Left ventricle myocardium inferior (tissue), 1 donor: ENCODE measurements at places on chromosomes 5 and 9.

- no peak for DNase-seq
Measured at GRCh38 chr5:157568222-157568621, 7.4 kb downstream of the ADAM19 start.

DNA sequence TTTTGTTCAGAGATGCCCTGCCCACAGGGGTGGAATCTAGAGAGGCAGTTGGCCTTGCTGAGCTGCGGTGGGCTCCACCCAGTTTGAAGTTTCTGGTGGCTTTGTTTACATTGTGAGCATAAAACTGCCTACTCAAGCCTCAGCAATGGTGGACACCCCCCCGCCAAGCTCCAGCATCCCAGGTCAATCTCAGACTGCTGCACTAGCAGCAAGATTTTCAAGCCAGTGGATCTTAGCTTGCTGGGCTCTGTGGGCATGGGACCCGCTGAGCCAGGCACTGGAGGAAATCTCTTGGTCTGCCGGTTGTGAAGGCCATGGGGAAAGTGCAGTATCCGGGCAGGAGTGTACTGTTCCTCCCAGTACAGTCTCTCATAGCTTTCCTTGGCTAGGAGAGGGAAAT lies 55.5 kb downstream of the MINAR2 start:
- no peak for DNase-seq

- DNase-seq = no peak
Measured at GRCh38 chr9:107751567-107752210, 262.1 kb upstream of the KLF4 start.

GRCh38 chr9:128108269-128109049 lies 19.1 kb downstream of the PTGES2 start:
- peak; percentile 5 for DNase-seq

- no peak for DNase-seq
Measured at GRCh38 chr5:72372331-72372730, 52.2 kb downstream of the PTCD2 start.

DNA sequence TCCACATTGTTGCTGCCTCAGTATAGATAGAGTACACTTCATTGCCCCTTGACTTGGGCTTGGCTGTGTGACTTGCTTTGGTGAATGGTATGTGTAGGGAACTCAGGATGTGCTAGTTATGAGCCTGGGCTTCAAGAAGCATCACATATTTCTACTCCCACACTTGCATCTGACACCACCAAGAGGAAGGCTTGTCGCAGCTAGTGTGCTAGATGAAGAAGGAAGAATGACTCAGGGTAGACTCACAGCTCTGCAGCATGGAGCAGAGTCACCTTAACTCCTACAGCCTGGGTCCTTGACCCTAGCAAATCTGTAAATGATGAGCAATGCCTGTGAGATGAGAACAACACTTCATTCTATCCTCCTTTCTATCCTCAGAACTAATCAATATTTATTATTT lies 261.8 kb downstream of the ASTN2 start:
- DNase-seq = no peak

GRCh38 chr5:10631316-10631996 lies 67.6 kb downstream of the ANKRD33B start:
- no peak for DNase-seq

- no peak for DNase-seq
Measured at GRCh38 chr5:3680821-3681220, 85.2 kb downstream of the IRX1 start.

DNA sequence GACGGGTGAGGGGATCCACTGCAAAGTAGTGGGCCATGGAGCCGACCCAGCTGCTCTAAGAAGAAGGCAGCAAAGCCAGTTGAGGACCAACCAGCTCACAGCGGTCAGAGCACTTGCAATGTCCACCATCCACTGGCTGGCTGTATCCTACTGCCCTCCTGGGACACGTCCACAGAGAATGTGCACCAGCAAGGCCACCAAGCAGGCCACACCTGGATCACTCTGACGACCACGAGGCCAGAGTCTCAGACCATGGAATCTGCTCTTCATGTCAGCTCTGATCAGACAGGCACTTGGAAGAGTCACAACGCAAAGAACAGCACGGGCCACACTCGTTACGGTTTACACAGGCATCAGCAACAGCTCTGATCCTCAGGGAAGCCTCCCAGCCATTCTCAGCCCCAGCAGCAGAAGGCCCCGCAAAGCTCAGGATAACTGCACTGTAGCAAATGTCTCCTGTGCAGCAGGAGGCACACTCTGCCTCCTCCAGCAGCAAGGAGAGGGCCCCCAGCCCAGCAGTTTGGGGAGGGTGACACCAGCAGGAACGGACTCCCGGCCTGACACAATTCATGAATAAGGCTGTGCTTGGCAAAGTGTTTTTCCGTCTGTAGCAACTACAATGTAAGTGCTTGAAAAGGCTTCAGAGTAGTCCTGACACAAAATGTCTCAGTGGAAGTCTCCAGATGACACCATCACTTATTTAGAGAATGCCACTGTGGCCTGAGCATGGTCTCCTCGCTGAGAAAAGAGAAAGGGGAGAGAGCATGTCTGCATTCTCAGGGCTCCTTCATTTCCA lies 15.7 kb downstream of the SEMA4D start:
- DNase-seq = no peak

- DNase-seq = no peak
Measured at GRCh38 chr9:124660341-124660801, 110.7 kb downstream of the NR6A1 start.

- no peak for DNase-seq
Measured at GRCh38 chr5:74636552-74636951, 4.0 kb downstream of the ENC1 start.

- DNase-seq = no peak
Measured at GRCh38 chr9:16516891-16517290, 353.6 kb downstream of the BNC2 start.

- DNase-seq = no peak
Measured at GRCh38 chr5:132459031-132459982, 31.3 kb downstream of the IRF1 start.

DNA sequence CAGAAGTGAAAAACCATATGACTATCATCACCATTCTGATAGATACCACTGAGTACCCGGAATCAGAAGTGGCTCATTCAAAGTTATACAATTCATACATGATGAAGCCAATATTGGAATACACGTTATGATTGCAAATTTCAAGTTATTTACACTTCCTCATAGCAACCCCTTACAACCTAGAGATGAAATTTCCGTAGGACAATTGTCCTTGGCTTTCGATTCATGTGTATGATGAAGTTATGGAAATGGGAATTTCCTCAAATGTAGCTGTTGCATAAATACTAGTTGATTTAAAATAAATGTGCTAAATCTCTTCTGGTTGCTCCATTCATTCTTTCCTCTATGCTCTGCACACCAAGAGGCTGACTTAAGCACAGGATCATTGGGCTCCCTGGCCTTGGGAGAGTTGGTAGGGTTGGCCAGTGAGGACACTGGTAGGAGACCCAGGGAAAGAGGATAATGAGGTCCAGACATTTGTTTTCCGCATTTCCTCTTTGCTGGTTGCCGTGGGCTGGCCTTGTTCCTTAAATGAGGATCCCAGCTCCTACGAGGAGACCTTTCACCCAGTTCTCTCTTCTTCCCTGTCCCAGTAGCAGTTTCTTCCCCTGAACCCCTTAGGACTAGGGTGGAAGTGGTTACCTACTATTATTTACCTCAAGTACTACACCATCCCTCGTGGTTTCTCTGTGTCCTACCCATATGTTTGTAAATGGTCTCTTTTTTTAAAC lies 90.3 kb downstream of the ZNF474 start:
- no peak for DNase-seq

GRCh38 chr5:138875552-138875875 lies 379 bp upstream of the LRRTM2 start:
- no peak for DNase-seq

DNA sequence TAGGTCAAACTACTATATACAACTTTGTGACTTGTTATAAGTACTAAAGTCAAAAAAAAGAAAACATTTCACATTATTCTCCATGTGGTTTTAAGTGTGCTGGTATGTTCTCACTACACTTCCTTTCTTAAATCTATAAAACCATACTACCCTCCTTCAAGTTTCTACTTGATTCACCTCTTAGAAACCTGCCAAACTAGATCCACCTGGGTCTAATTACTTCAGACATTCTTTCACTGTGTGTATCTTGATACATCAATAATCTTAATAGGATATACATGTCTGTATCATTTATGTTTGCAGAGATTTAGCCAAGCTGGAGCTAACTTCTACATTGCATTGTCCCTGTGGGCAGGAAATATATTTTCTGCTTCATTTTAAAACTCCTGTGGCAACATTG lies 1012.6 kb downstream of the EFNA5 start:
- DNase-seq = no peak

DNA sequence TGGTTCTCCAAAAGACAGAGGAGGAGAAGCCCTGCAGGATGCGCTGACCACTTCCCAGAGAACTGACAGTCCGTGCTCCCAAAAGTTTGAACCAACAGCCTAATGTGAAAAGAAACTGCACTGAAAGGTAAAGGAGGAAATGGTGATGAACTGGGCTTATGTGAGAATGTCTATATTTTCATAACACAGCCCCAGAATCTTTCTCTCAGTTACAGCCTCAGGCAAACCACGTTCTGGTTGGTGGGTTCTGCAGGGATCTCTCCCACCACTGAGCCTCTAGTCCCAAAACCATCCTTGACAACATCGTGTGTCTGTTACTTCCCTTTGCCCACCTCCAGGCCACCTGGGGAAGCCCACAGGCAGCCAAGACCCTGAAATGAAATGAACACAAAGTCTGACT lies 23.9 kb downstream of the SPARC start:
- no peak for DNase-seq

- DNase-seq = no peak
Measured at GRCh38 chr9:115495836-115496235, 377.9 kb upstream of the TNC start.

DNA sequence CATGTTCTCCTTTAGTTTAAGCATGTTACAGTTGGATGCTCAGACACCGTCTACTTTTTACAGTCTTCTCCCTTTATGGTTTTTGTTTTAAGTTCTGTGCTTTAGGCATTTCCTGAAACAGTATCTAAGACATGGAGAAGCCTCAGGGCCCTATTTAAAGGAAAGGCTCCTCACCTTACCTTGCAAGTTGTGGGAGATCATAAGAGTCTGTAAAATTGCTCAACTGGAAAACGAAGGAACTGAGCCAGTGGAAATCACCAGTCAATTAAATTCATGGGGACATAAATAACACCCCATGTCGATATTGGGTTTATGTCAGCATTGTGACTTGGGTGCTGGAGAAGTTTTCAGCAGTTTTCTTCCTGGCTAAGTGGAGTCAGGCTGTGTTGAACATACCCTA lies 239.2 kb downstream of the KIF4B start:
- no peak for DNase-seq

- DNase-seq = no peak
Measured at GRCh38 chr9:113853333-113853732, 22.8 kb upstream of the ZNF618 start.

DNA sequence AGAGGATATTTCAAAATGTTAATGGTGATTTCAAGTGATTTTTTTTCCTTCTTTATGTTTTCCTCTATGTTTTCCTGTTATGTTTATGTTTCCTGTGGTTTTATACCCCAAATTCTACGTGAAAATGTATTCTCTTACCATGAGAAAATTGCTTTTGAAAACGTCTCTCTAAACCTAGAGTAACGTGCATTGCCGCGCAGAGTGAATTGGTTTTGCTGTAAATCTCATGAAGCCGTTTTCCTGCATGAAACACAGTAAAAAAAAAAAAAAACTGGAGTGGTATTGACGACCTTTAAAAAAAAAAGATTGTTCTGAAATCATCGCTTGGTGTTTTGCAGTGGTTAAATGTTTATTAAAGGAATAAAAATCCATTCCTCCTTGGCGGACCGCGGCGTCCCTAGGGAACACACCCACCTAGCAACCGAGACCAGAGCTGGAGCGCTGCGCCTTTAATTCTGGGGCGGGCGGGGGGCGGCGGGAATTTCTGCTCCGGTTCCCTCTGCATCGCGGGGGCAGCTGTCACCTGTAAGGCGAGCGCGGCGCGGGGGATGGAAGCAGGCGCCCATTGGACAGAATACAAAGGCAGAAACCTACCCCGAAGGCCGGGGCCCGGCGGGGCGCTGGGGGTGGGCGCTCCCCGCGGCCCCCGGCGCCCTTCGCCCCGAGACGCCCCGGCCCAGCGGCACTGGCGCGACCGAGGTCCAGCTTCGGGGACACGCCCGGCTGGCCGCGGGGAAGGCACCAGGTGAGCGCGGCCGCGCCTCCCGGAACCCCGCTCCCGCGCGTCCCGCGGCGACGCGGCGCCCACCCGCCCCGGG lies at the start of gene SOWAHA:
Gene SOWAHA (plus strand): TSS at position 522 of the 818 bp plus-strand sequence. CDS start 320 bp downstream, outside the sequence.
- no peak for DNase-seq

GRCh38 chr5:80941496-80941895 lies 18.7 kb upstream of the RASGRF2 start:
- DNase-seq = no peak

- no peak for DNase-seq
Measured at GRCh38 chr9:134814598-134815215, 65.9 kb upstream of the FCN2 start.

GRCh38 chr5:147613359-147613758 lies 103.5 kb upstream of the DPYSL3 start:
- DNase-seq = no peak

GRCh38 chr9:91207729-91208418 lies 153.8 kb downstream of the AUH start:
- no peak for DNase-seq

GRCh38 chr5:78232163-78232562 lies 62.3 kb downstream of the AP3B1 start:
- DNase-seq = no peak
